ENCODE measurements at places on chromosomes 12 and 14.
A peak's percentile ranks its signal among the peaks of the same experiment; 100 is the strongest.

GRCh38 chr14:72925815-72926291 is 411 bp upstream of the DCAF4 start:
- DNase-seq, result no peak

- no peak for DNase-seq
These were observed 362.6 kb downstream of the TMEM121 start for GRCh38 chr14:105888784-105889665.

GRCh38 chr12:133130808-133131128 is 341 bp downstream of the ZNF10 start:
- no peak for DNase-seq

DNA sequence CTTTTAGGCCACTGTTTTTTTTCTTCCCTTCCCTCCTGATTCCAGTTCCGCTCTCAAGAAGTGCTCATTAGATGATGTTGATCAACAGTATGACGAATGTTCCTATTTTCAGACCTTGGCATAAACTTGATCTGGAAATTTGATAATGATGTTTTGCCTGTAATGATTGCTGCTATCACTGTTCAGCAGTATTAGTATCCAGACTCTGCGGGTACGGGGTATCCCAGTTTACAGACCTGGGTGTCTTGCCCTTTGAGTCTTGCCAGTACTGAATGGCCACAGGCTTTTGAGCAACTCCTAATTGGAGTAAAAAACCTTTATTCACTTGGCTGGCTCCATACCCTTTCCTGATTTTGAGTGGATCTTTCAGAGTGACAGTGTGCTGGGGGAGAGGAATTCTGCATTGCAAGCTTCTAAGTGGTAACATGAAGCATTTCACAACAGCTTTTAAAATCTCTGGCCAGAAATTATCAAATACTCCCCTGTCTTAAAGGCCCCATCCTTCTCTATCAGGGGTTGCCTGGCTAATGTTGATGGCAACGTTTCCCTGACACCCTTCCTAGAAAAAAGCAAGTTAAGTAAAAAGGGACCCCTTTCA is 5.9 kb upstream of the ASB8 start:
- DNase-seq, result no peak

DNA sequence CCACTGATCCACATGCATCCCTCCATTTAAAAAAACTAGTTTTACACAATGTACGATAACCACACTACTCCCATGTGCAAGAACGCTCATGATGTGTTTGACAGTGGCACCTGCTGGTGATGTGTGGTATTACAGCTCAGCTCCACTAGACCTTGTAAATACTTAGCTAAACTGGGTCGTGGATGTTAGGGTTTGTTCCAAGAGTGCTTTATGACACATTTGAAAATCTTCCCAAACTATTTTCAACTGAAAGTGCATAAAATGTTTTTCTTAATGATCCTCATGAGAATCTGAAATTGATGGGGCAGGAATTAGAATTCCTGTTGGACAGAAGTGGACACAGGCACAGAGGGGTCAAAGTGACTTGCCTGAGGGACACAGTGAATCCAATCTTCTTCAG is 99.2 kb downstream of the SCARB1 start:
- peak; percentile 91 for DNase-seq

DNA sequence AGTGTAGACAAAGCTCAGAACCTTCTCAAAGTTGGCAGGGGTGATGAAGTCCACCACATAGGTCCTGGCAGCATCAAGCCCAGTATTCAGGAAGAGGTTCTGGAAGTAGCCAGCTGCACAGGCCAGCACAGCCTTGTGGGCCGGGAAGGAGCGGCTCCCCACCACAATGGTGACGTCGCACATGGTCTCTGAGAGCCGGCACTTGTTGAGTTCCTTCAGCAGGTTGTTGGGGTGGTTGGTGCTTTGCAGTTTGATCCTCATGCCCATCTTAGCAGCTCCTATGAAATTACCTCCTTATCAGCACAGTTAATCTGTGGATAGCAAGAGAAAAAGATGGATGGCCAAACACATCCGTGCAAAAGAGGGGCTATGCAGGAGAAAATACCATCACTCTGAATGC is 1.7 kb downstream of the ZBTB39 start:
- no peak for DNase-seq

DNA sequence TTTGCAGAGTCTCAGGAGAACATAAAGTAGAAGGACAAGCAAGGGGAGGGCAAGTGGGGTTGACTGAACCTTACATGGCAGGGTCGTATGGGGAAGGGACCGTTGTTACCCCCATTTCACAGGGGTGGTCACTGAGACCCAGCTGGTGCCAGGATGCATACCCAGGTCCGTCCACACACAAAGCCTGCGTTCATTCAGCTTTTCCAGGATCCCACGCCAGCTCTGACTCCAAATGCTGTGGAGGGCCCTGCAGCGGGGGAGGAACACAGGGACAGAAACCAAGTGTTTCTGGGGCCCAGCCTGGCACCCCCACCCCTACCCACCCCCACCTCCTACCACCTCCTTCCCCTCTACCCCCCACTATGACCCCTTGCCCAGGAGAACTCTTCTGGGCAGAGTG is 16.5 kb upstream of the CHGA start:
- no peak for DNase-seq

GRCh38 chr14:104581521-104581920 is 2.0 kb downstream of the C14orf180 start:
- DNase-seq, result no peak

DNA sequence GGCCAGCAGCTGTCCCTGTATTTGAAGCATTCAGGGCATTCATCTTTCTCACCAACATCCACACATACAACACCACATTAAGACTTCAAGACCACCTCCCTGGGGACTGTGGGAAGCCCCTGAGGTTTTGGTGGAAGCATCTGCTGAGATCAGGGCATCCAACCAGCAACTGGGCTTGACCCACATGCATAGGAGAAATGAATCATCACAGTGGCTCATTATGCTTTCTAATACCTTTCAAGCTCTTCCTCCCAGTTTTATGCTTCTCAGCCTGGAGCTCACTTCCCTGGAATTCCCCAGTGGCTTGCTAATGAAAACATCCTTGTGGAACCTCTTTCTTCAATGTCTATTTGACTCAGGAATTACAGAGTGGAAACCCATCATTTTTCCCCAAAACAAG is 21.4 kb upstream of the CMKLR1 start:
- no peak for DNase-seq

GRCh38 chr14:65179918-65180724 is 77.8 kb upstream of the MAX start:
- DNase-seq, result peak; percentile 91

DNA sequence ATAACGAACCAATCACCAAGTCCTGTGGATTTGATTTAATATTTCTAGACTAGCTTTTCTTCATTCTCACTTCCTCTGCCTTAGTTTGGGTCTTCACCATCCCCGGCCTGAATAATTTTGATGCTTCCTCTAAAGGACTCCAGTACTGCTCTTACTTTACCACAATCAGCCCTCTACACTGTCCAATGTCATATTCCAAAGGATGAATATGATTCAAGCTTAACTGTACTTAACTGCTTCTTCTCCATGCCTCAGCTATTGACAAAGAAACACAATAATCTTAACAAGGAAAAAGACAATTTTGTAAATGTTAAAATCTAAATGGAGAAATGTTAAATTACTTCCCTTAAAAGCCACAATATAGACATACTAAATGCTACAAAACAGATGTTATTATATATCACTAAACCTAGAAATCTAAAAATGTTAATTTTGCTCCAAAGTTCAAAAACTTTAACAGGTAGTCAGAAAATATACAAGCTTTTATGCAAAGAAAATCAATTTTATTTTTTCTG is 70.2 kb downstream of the STXBP6 start:
- no peak for DNase-seq

- no peak for DNase-seq
These were observed 19.9 kb upstream of the KRT83 start for GRCh38 chr12:52341066-52341580.

- peak; percentile 28 for DNase-seq
These were observed 9.7 kb downstream of the RTRAF start for GRCh38 chr14:51999084-51999483.

DNA sequence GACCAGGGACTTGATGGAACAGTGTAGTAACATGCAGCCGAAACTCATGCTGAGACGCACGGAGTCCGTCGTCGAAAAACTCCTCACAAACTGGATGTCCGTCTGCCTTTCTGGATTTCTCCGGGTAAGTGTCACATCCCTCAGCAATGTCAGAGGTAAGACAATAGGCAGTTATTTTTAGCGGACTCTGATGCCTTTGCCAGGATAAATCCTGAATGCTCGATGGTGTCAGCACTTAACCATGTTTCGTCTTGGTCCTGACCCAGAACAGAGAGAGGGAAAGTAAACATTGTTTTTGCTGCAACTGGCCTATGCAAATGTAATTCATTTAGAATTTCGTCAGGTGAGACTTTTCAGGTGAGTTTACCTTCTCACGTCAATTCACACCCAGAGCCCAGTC is 112.3 kb downstream of the PLXNC1 start:
- DNase-seq, result no peak

- DNase-seq, result no peak
These were observed 305.0 kb downstream of the NELL2 start for GRCh38 chr12:44571006-44571550.

- no peak for DNase-seq
These were observed 18.1 kb downstream of the CAMKK2 start for GRCh38 chr12:121278169-121279070.

GRCh38 chr12:26361964-26362363 is 166.6 kb downstream of the SSPN start:
- DNase-seq, result no peak

GRCh38 chr14:68977180-68977717 is 1.9 kb downstream of the ACTN1 start:
- no peak for DNase-seq

DNA sequence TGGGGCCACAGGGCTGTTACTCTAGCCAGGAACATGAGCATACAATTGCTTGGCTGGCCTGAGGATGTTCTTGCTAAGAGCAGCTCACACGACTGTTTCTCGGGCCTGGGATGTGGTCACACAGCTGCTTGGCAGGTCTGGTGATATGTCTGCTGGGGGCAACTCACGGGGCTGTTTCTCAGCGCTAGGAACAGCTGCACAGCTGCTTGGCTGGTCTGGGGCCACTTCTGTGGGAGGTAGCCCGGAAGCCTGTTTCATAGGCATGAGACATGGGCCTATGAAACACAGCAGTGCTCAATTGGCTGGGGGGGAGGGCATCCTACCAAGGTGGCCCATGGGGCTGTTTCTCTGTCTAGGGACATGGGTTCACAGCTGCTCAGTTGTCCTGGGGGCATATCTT is 73.4 kb upstream of the DDHD1 start:
- peak; percentile 69 for DNase-seq

- peak; percentile 65 for DNase-seq
These were observed 1.8 kb upstream of the MYL6B start for GRCh38 chr12:56150563-56150962.

DNA sequence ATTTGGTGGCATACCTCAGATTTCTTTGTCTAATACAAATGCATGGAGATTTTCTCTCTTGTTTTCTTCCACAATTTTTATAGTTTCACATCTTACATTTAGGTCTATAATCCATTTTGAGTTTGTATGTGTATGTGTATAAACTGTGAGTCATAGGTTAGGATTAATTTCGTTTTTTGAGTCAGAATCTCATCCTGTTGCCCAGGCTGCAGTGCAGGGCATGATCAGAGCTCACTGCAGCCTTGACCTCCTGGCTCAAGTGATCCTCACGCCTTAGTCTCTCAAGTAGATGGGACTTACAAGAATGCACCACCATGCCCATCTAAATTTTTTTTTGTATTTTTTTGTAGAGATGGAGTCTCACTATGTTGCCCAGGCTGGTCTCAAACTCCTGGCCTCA is 71.6 kb downstream of the OTOGL start:
- DNase-seq, result no peak

GRCh38 chr12:44157359-44157758 is 321.5 kb downstream of the TMEM117 start:
- DNase-seq, result no peak

DNA sequence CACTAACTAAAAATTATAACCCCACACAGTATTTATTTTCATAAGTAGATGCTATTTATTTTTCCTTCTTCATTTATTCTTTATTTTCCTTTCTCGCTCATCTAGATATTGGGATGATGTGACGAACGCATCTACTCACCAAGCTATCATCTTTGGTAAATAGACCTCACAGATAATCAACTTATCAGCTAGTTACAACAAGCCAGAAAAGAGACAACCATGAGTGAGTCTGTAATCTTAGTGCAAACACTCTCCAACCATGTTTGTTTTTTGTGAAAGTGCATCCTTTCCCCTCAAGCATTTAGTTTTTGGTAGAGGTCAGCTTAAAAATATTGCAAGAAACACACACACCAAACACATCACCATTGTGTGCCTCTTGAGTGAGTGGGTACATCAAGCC is 84.9 kb downstream of the SLC25A21 start:
- no peak for DNase-seq

DNA sequence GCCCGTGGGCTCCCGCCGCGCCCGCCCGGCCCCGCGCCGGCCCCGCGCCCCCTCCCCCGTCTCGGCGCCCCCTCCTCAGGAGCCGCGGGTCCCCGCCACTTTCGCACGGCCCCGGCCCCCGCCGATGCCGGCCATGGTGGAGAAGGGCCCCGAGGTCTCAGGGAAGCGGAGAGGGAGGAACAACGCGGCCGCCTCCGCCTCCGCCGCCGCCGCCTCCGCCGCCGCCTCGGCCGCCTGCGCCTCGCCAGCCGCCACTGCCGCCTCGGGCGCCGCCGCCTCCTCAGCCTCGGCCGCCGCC is 263 bp downstream of the RCOR1 start:
- DNase-seq, result no peak

- no peak for DNase-seq
These were observed 70.9 kb downstream of the KITLG start for GRCh38 chr12:88509347-88509746.

DNA sequence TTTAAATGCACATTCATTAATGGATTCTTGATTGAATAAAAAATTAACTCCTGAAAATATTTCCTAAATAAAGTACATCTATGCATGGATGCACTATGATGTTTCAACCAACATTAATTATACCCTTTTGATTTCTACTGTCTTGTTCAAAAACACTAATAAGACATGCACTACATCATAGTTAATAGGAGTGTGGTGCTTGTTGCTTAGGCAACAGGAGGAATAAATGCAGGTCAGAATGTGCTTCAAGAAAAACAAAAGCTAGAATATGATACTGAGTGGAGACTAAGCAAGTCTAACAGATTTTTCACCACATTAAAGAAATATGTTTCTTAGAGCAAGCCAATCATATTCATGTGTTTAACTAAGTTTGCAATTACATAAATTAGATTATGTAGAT is 495.8 kb upstream of the GARIN6 start:
- DNase-seq, result no peak

DNA sequence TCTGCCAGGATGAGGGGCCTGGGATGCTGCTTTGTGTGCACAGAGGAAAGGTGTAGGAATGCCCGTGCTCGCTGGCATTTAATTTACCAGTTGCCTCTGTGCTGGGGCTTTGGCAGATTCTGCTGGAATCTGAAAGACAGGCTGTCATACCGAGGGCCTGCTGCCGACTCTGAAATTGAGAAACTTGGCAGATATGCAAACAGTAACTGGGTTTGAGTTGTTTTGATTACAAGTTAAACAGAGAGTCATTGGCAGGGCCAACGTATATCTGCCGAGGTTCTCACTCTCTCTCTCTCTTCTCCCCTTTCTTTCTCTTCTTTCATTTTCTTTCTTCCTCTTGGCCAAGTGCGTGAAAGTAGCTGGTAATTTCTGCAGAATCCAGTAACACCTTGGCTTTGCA is 618.7 kb downstream of the VRK1 start:
- no peak for DNase-seq

Data from fibroblast of pulmonary artery (primary cell).